Vagina (tissue), 2 donors: ENCODE measurements at places on chromosomes 2 and 18.

- no peak for DNase-seq
Measured at GRCh38 chr18:57980573-57981307, 63.3 kb upstream of the NEDD4L start.

DNA sequence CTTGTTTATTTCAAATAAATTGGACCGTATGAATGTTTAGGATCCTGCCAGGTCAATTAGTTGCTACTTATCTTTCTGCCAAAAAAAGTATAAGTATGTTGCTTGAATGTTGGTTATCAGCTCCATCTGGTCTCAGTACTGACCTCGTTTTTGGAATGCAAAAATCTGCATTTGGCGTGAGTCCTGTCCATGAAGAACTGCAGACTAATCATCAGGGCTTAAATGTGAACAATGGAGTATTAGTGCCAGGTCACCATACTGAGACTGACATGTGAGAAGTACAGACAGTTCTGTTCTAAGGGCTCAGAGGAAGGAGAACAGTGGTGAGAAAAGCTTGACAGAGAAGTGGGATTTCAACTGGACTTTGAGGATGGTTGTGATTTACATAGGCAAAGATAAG is 393.1 kb upstream of the SLC14A2 start:
- no peak for DNase-seq

GRCh38 chr2:190663839-190664238 is 15.0 kb downstream of the NAB1 start:
- DNase-seq = no peak

DNA sequence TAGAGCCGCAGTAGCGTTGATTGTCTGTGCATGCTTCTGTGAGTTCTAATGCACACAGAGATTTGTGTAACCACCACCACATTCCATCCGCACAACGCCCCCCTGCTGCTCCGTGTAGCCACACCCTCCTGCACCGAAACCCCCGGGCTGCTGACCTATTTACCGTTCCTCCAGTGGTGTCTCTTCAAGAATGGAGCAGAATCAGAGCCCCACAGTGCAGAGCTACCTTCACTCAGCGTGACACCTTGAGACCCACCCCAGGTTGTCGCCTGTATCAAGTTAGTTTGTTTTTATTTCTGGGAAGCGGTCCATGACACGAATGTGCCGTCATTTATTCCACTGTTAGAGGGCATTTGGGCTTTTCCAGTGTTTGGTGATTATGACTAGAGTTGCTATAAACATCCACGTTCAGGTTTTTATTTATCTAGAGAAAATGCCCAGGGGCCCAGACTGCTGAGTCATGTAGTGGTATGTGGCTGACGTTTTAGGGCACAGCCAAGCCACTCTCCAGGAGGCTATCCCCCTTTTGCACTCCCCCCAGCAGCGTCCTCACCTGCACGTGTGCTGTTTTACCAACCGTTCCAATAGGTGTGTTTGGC is 266.8 kb downstream of the NDUFA10 start:
- DNase-seq = no peak

GRCh38 chr2:96528006-96528699 is 8.4 kb upstream of the ARID5A start:
- no peak for DNase-seq

DNA sequence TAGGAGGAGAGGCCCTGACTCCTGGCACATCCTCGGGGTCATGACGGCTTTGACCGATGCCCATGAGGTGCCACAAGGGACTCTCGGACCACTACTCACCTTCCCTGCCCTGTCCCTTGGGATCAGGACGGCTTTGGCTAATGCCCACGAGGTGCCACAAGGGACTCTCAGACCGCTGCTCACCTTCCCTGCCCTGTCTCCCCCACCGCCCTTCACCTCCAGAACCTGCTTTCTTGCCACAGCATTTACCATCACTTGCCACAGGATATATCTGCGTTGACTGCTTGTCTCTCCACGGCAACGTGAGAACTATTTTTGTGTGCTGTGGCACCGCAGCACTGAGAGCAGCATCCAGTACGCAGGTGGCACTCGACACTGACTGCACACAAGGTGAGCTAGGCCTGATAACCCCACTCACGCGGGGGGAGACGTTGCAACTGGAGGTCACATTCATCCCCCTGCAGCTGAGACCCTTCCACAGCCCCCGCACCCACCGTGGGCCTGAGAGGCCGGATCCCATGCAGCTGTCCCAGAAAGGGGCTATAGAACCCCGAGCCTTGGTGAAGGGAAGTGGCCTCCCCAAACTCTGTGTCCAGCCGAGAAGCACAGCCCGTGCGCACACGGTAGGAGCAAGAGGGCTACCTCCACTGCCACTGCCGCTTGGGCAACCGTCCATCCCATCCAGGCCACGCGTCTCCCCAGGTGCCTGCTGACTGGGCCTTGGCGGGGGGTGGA is 47.5 kb downstream of the ANO7 start:
- no peak for DNase-seq

GRCh38 chr2:71659868-71660518 is 206.6 kb downstream of the DYSF start:
- peak; percentile 77 for DNase-seq

- peak; percentile 49 for DNase-seq
Measured at GRCh38 chr2:71888751-71889445, 258.8 kb downstream of the CYP26B1 start.

- no peak for DNase-seq
Measured at GRCh38 chr18:37956902-37957301, 391.3 kb upstream of the CELF4 start.

DNA sequence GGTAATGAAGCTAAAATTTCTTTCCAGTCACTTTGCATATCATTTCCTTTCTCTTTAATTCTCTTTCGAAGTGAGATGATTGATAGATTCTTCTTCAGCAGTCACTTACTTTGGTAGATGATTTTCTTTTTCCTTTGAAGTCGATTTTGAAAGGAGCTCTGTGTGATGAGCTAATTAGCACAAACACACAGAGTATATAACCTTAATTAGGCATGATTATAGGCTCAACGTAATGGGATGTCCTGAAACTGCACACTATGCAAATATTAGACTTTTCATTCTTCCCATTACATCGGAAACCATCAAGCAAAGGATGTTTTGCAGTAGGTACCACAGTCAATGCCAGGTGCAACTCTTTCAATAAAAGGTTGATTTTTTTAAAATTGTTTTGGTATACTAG is 6.4 kb upstream of the CTLA4 start:
- no peak for DNase-seq

- DNase-seq = no peak
Measured at GRCh38 chr2:69665152-69665551, 21.6 kb upstream of the AAK1 start.

- no peak for DNase-seq
Measured at GRCh38 chr18:74933930-74934329, 275.0 kb downstream of the PTGR3 start.

DNA sequence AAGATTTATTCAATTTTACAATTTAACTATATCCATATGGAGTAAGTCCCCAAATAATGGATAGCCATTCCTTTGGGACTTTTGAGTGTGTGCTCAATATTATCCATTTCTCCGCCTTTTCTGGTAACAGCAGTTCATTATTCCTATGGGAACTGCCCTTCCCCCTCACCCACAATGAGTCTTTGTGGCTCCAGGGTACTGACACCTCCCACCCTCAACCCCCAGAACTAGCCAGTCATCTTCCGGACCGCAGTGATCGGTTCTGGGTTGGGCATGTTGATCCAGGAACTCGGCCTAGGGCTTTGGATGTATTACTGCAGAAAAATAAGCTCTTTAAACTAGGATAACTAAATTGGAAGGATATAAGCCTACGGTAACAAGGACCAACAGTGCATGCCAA is 45.4 kb upstream of the CCDC150 start:
- no peak for DNase-seq

DNA sequence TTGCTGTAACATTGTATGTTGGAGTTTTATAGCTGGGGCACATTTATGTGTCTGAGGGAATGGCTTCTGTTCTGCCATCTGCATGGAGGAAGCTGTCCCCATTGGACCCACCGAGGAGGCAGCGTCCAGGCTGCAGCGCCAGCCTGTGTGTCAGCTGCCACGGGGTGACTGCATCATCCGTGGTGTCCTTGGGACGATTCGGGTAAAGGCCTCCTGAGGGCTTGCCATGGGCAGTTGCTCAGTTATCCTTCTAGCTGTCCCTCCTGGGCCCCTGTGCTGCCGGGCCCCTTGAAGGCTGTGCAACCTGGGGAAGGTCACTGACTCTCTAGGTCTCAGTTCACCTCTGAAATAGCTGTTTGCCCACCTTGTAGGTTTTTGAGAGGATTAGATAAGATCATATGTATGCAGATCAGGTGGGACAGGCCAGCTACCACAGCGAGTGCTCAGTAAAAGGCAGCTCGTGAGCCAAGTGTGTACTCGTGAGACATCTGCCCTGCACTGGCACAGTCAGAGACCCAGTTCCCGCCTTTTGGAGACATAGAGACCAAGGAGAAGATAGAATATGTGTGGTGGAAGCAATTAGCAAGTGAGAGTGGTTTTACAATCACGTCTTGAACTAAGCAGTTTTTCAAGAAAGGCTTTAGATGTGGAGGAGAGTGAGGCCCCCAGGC is 10.6 kb downstream of the LDLRAD4 start:
- DNase-seq = no peak

GRCh38 chr18:38634117-38634516 is 1068.5 kb upstream of the CELF4 start:
- no peak for DNase-seq

DNA sequence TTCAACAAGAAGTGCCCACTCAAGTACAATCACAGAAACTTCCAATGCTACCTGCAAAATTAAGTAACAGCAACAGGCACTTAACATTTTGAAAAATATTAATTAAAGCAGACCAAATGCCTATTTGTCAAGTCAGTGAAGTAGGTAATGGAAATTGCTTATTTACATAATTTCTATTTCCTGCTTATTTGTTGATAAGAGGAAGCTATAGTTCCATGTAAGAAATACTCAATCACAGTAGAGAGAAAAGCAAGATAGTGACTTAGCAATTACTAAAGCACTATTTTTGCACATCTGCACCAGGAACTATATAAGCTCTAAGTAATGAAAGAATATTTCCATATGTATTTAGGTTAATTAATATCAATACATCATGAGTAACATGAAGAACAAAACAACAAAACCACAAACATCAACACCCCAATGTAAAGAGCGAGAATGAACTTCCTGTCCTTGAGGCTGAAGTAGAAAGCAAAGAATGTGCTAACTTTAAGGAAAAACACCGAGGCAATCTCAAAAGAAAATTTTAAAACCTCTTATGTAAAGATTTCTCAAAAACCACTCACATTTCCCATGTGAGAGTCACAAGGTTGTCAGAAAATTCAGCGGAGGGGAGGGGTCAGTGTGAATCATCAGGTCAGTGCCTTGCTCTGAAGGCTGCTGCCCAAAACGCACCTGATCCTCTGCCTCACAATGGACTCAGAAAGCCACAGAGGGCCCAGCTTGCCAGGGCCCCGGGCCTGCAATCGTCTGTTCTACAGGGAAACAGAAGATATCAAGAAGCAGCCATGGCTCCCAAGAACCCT is 12.5 kb downstream of the NPC1 start:
- no peak for DNase-seq

- no peak for DNase-seq
Measured at GRCh38 chr2:39368846-39369245, 68.2 kb downstream of the MAP4K3 start.

DNA sequence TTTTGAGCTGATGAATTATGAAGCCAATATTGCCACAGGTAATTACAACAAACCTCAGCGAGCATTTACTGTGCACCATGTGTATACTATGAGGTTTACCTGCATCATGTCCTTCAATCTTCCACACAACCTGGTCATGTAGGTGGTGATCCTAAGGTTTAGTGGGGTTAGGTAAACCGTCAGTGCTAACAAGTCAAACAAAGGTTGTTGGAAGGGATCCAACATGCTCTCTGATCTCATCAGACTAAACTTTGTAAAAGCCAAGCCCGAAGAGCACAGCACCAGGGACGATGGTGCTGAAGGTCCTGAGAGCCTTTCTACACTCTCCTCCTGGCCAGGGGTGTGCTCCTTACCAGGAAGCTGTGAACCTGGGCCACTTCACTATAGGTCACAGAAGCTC is 29.4 kb downstream of the SH3YL1 start:
- DNase-seq = no peak

- no peak for DNase-seq
Measured at GRCh38 chr2:88133875-88134274, 6.0 kb upstream of the FABP1 start.

- DNase-seq = no peak
Measured at GRCh38 chr2:285531-285930, 2.4 kb downstream of the ALKAL2 start.

DNA sequence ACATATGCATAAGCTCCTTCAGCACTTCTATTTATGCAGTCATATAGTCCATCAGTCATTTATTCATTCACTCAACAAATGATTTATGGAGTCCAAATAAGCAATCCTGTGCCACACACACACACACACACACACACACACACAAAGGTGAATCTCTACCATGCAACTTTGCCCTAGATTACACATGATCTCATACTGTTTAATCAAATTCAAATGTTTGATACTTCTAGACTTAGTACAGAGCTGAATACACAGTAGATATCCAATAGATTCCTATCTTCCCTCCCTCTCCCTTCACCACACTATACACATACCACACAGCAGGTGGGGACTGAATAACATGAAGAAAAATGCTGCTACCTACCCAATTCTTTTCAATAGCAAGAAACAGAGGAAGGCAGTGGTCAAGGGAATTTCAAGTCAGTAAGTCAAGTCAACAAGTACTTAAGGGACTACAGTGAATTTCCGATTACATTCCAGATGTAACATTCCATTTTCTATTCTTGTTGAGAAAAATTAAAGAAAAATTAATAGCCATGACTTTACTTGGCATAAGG is 65.4 kb downstream of the EPG5 start:
- DNase-seq = no peak

DNA sequence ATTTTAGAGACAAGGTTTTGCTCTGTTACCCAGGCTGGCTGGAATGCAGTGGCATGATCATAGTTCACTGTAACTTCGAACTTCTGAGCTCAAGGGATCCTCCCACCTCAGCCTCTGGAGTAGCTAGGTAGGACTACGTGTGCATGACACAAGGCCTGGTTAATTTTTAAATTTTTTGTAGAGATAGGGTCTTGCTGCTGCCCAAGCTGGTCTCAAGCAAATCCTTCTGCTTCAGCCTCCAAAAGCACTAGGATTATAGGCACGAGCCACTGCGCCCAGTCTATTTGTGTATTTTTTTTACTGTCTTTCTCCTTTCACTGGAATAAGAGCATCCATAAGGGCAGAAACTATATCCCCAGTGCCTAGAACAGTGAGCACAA is 89.3 kb downstream of the PLEKHM3 start:
- DNase-seq = no peak

DNA sequence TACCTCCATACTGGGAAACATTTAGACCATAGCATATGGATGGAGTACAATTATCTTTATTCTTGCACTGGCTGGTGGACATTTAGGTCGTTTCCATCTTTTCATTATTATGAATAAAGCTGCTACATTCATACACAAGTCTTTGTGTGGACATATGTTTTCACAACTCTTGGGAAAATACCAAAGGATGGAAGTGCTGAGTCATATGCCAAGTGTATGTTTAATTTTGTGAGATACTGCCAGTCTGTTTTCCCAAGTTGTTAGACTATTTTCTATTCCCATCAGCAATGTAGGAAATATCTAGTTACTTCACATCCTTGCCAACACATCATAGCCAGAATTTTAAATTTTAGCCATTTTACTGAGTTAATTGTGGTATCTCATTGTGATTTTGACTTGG is 91.5 kb downstream of the GALNT13 start:
- DNase-seq = no peak

- DNase-seq = no peak
Measured at GRCh38 chr2:238790833-238791230, 57.1 kb upstream of the TWIST2 start.
